ENCODE measurements at places on chromosomes 4 and X.

DNA sequence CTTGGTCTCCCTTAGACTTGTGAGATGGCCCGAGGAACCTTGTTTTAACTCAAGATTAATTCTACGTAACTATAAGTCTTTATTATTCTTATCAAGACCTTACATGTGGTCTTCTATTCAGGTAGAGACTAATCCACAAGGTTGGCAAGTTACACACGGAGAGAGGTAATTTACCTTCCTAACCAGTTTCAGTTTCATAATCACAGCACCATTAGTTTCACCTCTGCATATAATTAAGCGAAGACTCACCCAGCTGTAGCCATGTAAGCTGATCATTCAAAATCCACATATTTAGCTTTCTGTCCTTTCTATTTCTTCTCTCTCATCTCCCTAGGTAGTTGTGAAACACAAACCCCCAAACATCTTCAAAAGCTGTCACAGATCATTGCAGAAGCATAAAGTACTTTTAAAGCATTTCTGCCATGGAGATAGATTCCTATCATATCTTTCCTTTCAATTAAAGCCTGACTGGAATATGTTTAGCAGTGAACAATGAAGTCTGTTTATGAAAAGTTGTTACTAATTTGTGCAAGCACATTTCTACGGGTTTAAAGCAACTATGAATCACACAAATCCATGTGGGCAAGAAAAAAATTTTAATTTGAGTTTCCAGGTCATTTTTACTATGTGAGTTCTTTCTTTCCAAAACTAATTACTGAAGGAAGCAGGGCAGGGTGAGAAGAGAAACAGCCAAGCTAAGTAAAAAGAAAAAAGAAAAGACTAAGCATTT is 78.5 kb downstream of the BTC start:
- no peak for DNase-seq

DNA sequence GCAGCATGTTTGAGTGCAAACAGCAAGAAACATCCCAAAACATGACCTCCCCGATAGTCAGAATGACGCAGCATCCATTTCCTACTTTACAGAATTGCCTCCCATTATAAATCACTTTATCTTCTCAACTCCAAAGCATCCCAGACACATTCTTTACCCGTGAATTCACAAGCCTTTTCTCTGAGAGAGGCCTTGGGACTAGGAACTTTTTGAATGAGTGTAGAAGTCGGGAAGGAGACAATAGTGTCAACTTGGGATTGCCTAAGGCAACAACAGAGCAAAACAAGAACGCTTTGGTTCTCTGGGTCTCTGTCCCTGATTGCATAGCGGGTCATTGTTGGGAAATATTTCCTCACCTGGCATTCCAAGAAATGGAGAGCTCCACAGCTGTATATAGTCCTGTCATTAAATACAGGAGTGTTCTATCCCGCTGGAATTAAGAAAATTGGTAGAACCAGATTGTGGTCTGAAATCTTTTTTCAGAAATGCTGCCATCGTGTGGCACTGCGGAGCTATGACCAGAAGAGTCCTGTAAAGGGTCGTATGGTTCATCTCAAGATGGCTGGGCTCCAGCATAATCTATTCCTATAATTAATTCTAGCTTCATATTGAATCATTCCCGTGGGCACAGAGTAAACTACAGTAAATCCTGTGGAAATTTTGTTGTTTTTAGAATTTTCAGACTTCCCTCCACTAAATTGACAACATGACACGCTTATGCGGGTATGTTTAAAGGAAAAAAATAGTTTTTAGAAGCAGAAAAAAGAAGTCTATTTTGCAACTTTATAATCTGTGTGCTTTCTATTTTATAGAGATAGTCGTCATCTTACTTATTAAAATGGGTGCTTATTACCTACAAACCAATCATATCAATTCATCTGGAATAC is 2.0 kb upstream of the SPP1 start:
- peak; percentile 49 for DNase-seq

DNA sequence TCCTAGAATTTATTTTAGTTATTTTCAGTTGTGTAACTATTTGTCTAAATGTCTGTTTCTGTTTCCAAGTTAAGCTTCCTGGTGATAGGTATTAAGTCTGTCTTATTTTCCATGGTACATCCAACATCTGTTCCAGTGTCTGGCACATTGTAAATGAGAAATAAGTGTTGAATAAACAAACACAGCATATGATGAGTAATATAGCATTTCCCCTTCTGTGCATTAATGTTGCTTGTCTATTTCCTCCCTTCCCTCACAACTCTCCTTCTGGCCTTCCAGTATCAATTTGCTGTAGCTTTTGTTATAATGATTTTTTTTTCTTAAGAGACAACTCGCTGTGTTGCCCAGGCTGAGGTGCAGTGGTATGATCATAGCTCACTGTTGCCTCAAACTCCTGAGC is 36.1 kb downstream of the COPS4 start:
- DNase-seq, result no peak

GRCh38 chrX:3576886-3577501 is 136.5 kb downstream of the PRKX start:
- no peak for DNase-seq

Measured in H7 (cell line).